ENCODE measurements at places on chromosomes 2 and 18.
A peak's percentile ranks its signal among the peaks of the same experiment; 100 is the strongest.

- no peak for DNase-seq
These were observed 27.2 kb downstream of the ST6GAL2 start for GRCh38 chr2:106858810-106859209.

- no peak for DNase-seq
These were observed 267.8 kb downstream of the DPP10 start for GRCh38 chr2:114709936-114710850.

- DNase-seq = no peak
These were observed 53.8 kb upstream of the SLC5A7 start for GRCh38 chr2:107932488-107932887.

DNA sequence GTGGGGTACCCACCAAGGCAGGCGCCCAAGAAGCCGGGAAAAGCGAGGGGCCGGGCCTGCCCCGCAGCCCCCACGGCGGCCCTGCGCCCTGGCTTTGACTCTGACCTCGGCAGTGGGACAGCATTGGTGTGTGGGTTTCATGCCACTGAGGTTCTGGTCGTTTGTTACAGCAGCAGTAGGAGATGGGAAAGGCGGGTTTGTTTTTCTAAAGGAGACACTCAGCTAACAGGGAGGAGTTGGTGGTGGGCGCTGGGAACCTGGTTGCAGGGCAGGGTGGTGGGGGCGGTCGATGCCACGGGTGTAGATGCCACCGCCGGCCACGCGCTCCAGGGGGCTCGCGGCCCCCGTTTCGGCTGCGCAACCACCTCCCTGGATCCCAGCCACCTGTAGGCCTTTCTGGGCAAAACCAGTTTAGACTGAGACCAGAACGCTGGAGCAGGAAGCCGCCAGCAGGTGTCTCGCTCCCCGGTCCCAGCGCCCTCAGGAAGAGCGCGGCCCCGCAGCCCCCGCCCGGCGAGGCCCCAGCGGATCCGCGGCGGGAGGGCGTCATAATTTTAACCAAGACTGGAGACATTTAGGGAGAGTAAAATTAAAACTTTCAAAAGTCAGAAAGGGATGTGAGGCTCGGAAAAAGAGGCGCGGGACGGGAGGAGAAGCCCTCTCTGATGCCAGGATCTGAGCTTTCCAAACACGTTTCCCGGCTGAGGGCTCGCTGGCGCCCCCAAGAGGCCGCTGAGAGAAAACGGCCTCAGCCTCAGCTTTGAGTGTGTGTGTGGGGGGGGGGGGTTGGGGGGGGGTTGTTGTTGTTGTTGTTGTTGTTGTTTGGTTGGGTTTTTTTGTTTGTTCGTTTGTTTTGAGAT is 17.4 kb downstream of the CIDEA start:
- DNase-seq = peak; percentile 36

DNA sequence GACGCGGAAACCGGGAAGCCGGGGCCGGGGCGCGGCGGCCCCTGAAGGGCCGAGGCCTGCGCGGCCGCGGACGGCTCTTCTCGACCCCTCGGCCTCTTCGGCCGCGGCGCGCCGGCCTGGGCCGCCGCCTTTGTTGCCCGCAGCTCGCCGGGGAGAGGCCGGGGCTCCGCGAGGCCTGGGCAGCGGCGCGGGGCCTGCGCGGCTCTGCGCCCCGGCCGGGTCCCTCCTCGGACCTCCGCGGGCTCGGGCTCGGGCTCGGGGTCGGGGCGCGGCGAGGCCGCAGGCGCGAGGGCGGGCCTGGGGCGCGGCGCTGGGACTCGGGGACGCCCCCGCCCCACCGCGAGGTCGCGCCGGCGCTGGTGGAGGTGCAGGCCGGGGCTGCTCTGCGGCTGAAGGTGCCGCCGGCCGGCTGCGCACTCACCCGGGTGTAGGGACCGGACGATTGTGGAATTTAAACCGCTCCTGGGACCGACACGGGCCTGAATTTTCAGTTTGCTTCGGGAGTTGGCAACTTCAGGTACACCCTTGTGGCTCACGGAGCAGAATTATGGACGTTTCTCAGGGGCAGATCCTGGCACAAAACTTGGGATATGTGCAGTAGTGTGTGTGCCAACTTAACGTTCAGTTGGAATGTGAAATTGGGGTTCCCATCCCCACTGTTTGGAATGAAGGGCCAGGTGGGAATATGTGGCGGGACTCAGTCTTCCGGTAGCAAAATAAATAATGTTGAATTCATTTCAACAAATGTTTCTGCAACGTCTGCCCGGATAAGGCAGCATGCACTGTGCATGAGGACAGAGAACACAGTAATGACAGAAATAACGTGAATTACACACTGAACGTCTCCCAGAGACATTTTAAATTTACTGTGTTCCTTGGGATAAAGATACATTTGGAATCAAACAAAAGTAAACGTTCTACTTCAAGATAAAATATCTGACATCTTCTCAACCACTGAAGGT is 787 bp downstream of the SOCS6 start:
- no peak for DNase-seq

GRCh38 chr2:3264010-3264744 is 113.4 kb downstream of the EIPR1 start:
- no peak for DNase-seq

- DNase-seq = no peak
These were observed 152.0 kb upstream of the ZEB2 start for GRCh38 chr2:144671695-144672455.

DNA sequence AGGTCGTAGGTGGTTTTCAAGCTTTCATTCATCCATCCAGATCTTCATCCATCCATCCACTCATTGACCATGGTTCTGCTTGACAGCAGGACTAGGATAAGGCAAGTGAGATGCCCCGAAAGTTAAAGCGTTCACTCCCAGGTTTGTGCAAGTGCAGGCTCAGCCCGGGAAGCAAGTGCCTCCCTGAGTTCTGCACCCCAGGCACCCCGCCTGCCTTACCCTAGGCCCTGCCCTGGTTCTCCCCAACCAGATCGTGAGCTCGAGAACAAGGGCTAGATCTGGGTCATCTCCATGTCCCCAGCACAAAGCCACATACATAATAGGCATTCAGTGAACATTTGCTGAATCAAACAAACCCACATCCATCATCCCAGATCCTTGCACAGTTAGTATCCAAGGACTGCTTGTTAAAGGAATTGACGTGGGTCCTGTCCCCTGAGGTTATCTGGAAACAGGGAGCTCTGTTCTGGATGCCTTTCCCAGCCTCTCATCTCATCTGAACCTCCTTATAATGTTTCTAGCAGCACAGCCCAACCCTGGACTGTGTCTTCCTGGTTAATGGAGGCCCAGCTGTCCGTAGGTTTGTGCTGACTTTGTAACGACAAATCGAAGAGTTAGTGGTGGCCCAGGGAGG is 116.1 kb upstream of the GPC1 start:
- no peak for DNase-seq

GRCh38 chr18:56294484-56295183 is 343.8 kb downstream of the TXNL1 start:
- no peak for DNase-seq

DNA sequence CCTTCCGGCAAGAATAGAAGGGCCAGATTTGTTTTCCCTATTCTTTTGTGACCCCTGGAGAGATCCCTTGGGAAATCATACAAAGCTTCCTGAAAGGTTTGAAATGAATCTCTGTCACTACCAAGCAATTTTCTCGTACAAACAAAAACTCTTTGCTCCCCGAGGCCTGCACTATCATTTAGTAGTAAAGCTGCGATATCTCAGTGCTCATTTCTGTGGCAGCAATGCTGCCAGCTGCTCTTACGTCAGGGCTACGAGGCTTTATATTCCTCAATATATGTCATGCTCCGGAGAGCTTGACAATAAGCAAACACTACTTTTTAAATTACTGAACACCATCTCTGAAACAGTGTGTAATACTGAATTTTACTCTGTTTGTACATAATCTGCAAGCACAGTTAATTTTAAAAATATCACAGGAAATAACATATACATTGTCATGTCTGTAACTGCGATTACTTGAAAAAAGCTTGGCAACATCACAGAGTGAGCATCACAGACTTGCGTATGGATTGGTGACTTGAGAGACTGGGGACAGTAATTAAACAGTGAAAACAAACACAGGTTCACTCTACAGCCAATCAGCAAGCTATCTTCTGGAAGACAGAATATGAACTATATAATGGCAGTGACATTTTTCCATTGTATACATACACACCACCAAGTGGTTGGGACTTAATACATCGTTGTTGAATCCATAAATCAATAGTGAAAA is 403.3 kb upstream of the NETO1 start:
- no peak for DNase-seq

GRCh38 chr2:218849721-218850120 is 9.9 kb upstream of the WNT6 start:
- no peak for DNase-seq

DNA sequence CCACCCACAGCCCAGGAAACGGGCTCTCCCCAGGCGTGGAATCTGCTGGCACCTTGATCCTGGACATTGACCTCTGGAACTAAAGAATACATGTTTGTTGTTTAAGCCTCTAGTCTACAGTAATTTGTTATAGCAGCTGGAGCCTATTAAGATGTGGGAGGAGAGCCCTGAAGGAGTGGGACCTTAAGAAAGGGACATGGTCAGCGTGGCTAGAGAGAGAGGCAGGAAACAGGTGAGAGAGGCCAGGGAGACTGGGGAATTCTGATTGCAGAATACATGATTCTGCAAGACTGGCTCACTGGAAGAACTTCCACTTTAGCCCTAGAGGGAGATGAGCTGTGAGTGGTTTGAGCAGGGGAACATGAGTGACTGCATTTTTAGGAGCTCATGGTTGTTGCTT is 83.2 kb downstream of the CD8B2 start:
- no peak for DNase-seq

- no peak for DNase-seq
These were observed 3.6 kb upstream of the ONECUT2 start for GRCh38 chr18:57431467-57432080.

DNA sequence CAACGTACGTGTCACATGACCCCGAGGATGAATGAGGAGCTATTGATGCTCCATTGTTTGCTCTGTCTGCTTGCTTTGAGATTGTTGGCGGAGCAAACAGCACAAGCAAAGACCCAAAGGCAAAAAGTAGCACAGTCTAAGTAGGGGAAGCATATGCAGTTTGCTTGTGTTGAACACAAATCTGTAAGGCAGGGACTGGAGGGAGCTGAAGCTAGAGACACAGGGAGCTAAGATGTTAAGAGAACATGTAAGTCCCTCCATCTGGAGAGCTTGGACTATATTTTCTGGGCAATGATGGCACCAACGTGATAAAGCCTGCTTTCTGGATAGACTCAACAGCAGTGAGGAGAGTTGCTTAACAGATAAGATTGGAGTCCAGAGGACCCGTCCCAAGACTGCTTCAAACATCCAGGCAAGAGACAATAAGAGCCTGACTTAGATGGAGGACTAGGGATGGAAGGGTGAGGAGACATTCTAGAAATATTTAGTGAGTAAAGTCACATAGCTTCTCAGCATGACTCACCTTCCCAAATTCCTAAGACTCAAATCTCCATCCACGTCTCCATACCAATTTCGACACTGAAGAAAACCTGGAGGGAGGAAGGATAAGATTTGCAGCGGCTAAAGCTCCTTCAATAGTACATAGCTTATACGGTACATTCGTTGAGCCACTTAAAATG is 88.1 kb upstream of the KLF7 start:
- no peak for DNase-seq

GRCh38 chr2:149021271-149021719 is 17.2 kb upstream of the LYPD6B start:
- no peak for DNase-seq

DNA sequence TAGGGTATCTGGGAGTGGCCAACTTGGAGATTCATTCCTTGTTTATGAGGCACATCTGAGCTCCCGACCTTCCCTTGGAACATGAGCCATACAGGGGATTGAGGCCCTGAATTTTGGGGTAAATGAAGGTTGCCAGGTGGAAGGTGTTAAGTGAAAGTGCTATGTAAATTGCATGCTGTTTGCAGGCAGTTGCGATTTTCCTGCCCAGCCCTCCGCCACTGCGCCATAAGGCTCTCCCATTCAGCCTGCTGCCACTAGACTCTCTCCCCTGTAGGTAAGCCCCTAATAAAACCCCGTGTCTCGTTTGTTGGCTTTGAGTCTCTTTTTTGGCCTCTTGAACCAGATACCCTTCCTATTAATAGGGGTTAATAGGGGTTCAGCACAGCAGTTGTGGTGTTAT is 33.8 kb downstream of the PCARE start:
- DNase-seq = no peak

DNA sequence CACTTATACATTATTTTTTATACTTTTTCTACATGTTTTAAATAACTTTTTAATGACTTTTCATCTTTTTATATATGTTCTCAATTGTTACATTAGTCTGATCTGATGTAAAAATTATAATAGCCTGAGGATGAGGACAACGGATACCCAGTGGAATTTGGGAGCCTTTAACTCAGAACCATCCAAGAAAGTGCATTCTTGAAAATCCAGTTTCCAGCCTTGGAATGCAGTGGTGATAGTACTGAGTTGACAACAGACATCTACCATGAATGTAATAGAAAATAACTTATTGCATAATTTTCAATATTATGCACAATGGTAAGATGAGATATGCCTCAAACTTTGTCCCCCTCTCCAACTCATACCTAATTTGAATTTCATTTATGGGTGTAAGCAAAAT is 120.7 kb upstream of the ZC3H15 start:
- no peak for DNase-seq

DNA sequence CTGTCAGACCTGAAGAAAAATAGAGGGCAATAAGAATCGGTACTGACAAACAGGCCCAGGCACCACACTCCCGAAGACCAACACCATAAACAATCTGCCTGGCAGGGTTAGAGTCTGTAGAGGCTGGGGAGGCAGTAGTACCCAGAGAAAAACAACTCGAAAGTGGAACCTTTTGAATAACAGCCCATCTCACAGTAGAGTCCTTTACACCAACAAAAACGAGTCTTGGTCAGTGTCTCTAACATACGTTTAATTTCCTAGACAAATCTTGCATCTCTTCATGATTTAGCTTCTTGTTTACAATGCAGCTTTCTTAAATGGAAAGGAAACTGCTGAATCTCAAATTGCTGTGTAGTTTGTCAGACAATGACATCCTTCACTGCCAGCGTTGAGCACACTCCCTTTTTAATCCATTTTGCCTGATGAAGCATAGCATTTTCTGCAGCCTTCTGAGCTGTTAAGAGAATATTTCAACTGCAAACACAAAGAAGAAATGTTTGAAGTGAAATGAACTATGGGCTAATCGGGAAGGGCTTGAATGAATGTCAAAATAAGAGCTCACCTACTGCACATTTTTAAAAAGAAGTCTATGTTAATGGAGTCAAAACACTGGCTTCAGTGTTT is 73.1 kb upstream of the DSG1 start:
- no peak for DNase-seq

DNA sequence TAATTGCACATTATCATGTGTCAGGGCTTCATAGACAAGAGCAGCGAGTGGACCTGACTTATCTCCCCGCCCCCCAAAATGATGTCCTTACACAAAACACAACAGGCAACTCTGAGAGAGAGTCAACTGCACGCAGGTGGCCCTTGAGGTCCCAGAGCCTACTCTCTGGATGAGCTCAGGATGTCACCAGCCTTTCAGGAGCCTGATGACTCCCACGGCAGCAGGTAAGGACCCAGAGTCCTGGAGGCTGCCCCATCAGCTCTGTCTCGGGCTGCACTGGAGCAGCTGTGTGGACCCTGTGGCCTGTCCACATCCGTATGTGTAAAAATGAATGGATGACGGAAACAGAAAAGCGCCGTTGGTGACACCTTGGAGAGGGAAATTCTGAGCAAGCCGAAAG is 130.9 kb downstream of the HDAC4 start:
- no peak for DNase-seq

Data from CD4-positive, alpha-beta T cell treated with Interleukin-4 for 1 hour (primary cell).